Thyroid gland (tissue), 4 donors: ENCODE measurements at places on chromosomes 13 and 19. TPM values are rescaled to one million over a fixed set of nuclear protein-coding genes. Genes with fewer than 3 reads are reported as not detected.

CLASRP gene
- total RNA-seq = 96.8 TPM

GRCh38 chr19:6062274-6062673 is 48.0 kb downstream of the RFX2 start:
- H3K27me3 ChIP-seq = no peaks in the 10 kb centered on the region
- no peak overlapping the region for H3K4me3 ChIP-seq
- peaks cover 28% of the 10 kb centered on the region for H3K4me1 ChIP-seq
- DNase-seq = peak; percentile 25

GNG8 gene
- total RNA-seq = not detected

- H3K4me1 ChIP-seq = no peaks in the 10 kb centered on the region
- H3K27ac ChIP-seq = no peak overlapping the region
- no peaks in the 10 kb centered on the region for H3K36me3 ChIP-seq
- H3K27me3 ChIP-seq = no peaks in the 10 kb centered on the region
- no peak overlapping the region for H3K4me3 ChIP-seq
Measured at GRCh38 chr13:113668491-113668971, 1.5 kb downstream of the GRK1 start.

- H3K27ac ChIP-seq = no peak overlapping the region
- peaks cover 23% of the 10 kb centered on the region for H3K36me3 ChIP-seq
- no peak overlapping the region for H3K4me3 ChIP-seq
- H3K27me3 ChIP-seq = no peaks in the 10 kb centered on the region
- H3K4me1 ChIP-seq = peaks cover 27% of the 10 kb centered on the region
Measured at GRCh38 chr19:5627395-5627904, 4.6 kb downstream of the SAFB start.

DNA sequence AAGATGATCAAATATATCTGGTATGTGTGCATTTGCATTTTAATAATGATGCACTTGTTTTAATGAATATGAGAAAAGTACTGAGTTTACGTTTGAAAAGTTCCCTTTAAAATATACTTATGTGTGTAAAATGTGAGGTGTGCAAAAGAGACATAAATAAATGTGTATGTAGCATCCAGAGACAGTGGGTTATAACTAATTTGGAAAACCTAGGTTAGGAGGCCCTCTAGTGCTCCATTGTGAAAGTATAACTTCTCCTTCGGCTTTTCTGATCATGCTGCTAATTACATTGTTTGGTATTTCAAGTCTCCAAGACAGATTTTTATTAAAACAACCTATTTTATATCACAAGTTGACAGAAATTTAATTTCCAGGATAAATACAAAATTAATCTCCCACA is 30.1 kb downstream of the SCEL start:
- H3K36me3 ChIP-seq = no peaks in the 10 kb centered on the region
- no peaks in the 10 kb centered on the region for H3K27me3 ChIP-seq
- no peak overlapping the region for H3K4me3 ChIP-seq
- H3K27ac ChIP-seq = no peak overlapping the region

LYPD3 gene
- 0.78 TPM for total RNA-seq

CGB5 gene
- not detected for total RNA-seq

ICAM3 gene
- 5.7 TPM for total RNA-seq

TMIGD2 gene
- total RNA-seq = not detected

DNA sequence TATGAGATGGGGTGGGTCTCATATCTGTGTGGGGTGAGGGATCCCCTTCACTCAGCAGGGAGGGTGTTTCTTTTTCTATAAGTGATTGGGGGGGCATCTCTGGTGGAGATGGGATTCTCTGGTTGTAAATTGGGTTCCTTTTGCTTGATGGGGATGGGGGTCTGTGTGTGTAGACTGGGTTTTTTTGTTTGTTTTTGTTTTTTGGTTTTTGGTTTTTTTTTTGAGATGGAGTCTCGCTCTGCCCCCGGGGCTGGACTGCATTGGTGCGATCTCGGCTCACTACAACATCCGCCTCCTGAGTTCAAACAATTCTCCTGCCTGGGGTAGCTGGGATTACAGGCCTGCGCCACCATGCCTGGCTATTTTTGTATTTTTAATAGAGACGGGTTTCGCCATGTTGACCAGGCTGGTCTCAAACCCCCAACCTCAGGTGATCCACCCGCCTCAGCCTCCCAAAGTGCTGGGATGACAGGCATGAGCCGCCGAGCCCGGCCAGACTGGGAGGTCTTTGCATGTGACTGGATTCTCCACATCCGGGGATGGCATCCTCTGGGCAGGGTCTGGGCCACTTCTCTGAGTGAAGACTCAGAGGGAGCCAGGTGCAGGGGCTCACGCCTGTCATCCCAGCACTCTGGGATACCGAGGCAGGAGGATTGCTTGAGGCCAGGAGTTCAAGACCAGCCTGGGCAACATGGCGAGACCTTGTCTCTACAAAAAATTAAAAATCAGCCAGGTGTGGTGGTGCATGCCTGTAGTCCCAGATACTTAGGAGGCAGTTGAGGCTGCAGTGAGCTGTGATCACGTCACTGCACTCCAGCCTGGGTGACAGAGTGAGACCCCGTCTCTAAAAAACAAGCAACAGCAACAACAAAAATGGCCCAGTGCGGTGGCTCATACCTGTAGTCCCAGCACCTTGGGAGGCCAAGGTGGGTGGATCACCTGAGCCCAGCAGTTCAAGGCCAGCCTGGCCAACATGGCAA is 799 bp downstream of the MYBPC2 start:
- H3K4me1 ChIP-seq = peaks cover 14% of the 10 kb centered on the region
- no peak for DNase-seq
- no peaks in the 10 kb centered on the region for H3K36me3 ChIP-seq
- no peak overlapping the region for H3K27ac ChIP-seq
- H3K4me3 ChIP-seq = no peak overlapping the region

DNA sequence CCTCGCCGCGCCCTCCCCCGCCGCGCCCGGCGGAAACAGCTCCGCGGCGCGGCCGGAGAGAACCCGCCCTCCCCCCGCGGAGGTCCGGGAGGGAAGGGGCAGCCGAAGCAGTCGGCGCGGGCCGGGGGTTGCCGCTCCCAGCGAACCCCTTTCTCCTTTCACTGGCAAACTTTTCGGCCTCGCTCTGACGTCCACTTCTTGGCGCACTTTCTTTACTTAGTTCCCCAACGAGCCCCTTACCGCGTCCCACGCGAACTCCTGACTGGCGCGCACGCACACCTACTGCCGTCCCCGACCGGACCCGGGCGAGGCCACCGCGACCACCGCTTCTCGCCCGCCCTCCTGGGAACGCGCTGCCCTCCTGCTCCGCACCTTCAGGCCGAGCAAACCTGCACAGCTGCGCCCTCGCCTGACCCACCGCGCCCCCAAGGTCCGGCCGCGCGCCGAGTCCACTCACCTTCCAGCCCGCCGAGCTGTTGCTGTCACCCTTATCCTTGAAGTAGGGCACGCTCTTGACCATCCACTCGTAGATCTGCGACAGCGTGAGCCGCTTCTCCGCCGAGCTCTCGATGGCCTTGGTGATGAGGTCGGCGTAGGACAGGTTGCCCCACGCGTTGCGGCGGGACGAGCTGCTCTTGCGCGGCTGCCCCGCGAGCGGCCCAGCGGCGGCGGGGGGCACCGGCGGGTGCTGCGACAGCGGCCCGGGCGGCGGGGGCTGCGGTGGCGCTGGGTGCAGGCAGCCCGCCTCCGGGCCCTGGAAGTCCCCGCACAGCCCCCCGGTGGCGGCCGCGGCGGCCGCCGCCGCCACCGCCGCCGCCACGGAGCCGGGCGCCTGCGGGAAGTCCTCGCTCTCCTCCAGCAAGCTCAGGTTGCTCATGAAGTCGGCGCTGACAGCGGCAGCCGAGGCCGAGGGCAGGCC is 1.1 kb downstream of the FOXO1 start:
- H3K27ac ChIP-seq = peak overlapping the region; percentile 98
- DNase-seq = peak; percentile 65
- no peaks in the 10 kb centered on the region for H3K36me3 ChIP-seq
- peaks cover 20% of the 10 kb centered on the region for H3K4me1 ChIP-seq
- H3K27me3 ChIP-seq = no peaks in the 10 kb centered on the region

PLIN5 gene
- 4.1 TPM for total RNA-seq

- H3K27ac ChIP-seq = no peak overlapping the region
- no peaks in the 10 kb centered on the region for H3K4me1 ChIP-seq
- H3K36me3 ChIP-seq = no peaks in the 10 kb centered on the region
- no peaks in the 10 kb centered on the region for H3K27me3 ChIP-seq
- H3K4me3 ChIP-seq = no peak overlapping the region
Measured at GRCh38 chr13:32883474-32883873, 132.7 kb upstream of the KL start.

- H3K36me3 ChIP-seq = no peaks in the 10 kb centered on the region
- peak overlapping the region; percentile 38 for H3K4me3 ChIP-seq
- no peaks in the 10 kb centered on the region for H3K27me3 ChIP-seq
- DNase-seq = peak; percentile 18
- peak overlapping the region; percentile 99 for H3K27ac ChIP-seq
- no peaks in the 10 kb centered on the region for H3K4me1 ChIP-seq
Measured at GRCh38 chr13:29849071-29849631, 1.3 kb downstream of the UBL3 start.

GRCh38 chr13:50766013-50766412 is 77.5 kb downstream of the DLEU7 start:
- H3K27me3 ChIP-seq = no peaks in the 10 kb centered on the region
- H3K4me3 ChIP-seq = no peak overlapping the region

GRCh38 chr19:55536951-55537740 is at the start of gene SBK2:
Gene SBK2 (minus strand): TSS chr19:55537133. CDS start chr19:55536294, 839 bp downstream.
- no peaks in the 10 kb centered on the region for H3K27me3 ChIP-seq
- no peak within 1 kb of the TSS for H3K27ac ChIP-seq
- no peaks in the 10 kb centered on the region for H3K36me3 ChIP-seq
- DNase-seq = no peak

DNA sequence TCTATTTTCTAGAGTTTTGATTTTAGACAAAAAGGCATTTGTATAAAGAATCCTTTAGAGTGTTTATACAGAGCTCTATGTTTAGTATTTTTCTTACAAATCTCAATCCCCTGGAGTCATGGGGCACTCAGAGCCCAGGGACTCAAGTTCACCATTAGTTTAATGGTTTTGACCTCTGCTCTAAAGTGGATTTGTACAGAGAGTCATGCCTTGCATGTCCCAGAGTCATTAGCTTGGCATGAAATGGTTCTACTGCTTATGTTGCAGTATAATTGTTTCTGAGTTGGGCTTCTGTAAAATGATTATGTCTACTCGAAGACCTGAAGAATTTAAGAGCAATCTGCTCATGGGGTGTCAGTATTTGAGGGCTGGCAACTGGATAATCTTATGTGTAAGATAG is 406.2 kb downstream of the DLEU7 start:
- no peaks in the 10 kb centered on the region for H3K4me1 ChIP-seq
- no peak overlapping the region for H3K27ac ChIP-seq
- DNase-seq = no peak
- no peak overlapping the region for H3K4me3 ChIP-seq
- no peaks in the 10 kb centered on the region for H3K27me3 ChIP-seq
- no peaks in the 10 kb centered on the region for H3K36me3 ChIP-seq

DNA sequence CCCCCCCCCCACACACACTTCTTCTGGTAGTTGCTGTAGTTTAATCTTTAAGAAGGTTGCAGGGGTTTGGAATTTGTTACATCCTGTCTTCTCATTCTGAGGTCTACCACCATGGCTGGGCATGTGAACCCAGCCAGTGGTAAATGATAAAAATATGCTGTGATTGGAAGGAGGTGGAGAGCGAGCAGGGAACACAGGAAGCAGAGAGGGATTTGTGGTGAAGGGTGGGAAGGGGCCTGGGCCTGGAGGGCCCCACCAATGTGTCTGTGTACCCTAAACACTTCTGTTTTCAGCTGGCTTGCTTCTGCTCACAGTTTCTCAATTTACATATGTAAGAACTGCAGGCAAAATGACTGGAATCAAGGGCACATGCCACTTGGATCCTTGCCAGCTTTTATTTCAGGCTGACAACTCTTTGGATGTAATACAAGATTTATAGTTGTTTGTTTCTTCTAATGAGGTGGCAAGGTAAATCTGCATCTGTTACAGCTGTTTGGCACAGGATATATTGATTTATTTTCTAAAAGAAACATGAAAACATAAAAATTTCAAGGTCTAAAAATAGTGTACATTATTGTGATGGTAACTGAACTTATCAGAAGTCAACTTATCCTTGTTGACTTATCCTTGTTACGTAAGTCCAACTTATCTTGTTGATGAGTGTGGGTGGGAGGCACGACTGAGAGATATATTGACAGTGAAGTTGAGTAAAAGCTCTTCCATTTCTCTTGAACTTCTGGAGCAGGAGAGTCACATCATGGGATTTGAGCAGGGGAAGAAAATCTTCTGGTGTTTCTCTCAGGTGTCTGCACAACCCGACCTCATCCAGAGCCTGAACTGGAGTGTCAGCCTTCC is 313.2 kb downstream of the SHISA2 start:
- no peaks in the 10 kb centered on the region for H3K27me3 ChIP-seq
- H3K4me1 ChIP-seq = no peaks in the 10 kb centered on the region
- DNase-seq = no peak
- H3K36me3 ChIP-seq = no peaks in the 10 kb centered on the region
- no peak overlapping the region for H3K4me3 ChIP-seq
- H3K27ac ChIP-seq = no peak overlapping the region

DNA sequence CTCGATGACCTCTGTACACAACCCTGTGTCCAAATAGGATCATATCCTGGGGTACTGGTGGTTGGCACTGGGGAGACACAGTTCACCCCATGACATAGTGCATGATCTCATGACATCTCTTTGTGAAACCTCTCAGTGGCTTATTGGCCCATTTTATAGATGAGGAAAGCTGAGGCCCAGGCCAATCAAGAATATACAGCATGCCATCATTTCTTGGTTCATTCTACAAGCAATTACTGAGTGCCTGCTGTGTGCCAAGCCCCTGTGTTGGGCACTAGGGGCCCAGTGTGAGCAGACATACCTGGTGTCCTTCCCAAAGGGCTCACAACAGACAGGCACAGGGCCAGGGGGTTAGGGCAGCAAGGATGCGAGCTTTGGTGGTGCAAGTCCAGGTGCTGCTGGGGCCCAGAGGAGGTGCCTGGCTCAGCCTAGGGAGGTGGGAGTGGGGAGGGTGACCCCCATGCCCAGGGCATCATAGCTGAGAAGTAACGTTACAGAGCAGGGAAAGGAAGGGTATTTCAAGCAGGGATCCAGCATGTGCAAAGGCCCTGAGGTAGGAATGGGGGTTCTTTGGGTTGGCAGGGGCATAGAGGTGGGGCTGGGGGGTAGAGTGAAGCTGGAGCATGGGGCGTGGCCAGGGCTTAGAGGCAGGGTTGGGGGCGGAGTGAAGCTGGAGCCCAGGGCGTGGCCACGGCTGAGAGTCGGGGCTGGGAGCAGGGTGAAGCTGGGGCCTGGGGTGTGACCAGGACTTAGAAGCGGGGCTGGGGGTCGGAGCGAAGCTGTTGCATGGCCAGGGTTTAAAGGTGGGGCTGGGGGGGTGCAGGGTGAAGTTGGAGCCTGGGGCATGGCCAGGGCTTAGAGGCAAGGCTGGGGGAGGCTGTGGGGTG is 20.7 kb downstream of the COLGALT1 start:
- H3K27me3 ChIP-seq = no peaks in the 10 kb centered on the region
- H3K4me1 ChIP-seq = no peaks in the 10 kb centered on the region
- peaks cover 14% of the 10 kb centered on the region for H3K36me3 ChIP-seq

SMIM44 gene
- total RNA-seq = not detected

- peak; percentile 29 for DNase-seq
- H3K27me3 ChIP-seq = no peaks in the 10 kb centered on the region
- no peak within 1 kb of the TSS for H3K4me3 ChIP-seq
- H3K27ac ChIP-seq = no peak within 1 kb of the TSS
- no peaks in the 10 kb centered on the region for H3K36me3 ChIP-seq
Measured at GRCh38 chr19:18397242-18398202, at the start of gene LRRC25. Gene LRRC25 (minus strand): TSS chr19:18397622. CDS start chr19:18396963, 659 bp downstream.

GRCh38 chr19:49585023-49585422 is 3.9 kb downstream of the PRRG2 start:
- no peak overlapping the region for H3K27ac ChIP-seq
- no peaks in the 10 kb centered on the region for H3K36me3 ChIP-seq
- H3K27me3 ChIP-seq = no peaks in the 10 kb centered on the region

CAMSAP3 gene
- total RNA-seq = 25.4 TPM
